Endothelial cell of umbilical vein (primary cell): ENCODE measurements at places on chromosomes 7 and 10.

GRCh38 chr10:86663046-86663345, 5.3 kb upstream of the LDB3 start:
- no peak for DNase-seq

DNA sequence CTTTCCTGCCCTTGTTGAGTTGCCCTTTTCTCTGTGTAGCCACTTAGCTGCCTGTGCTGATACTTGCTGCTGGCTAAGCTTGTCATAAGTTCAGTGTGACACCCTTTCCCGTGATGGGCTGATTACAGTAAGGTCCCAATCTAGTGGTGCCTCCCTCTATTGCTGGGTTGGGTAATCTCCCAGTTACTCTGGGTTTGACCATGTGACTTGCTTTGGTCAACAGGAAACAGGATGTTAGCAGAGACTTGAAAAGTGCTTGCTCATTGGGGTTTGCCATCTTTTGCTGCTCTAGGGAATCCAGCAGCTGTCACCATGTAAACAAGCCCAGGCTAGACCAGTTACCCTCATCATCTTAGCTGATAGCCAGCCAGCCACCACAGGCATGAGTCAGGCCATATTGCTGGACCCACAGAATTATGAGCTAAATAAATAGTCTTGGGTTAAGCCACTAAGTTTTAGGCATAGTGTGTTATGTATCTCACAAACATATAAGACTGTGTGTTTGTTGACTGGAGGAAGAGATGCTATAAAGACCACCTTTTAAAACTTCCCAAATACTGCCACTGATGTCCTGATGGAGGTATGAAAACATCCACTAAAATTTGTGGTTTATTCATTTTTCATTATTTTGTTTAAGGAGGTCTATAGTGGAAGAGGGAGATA, 4.0 kb upstream of the LEP start:
- peak; percentile 28 for DNase-seq

DNA sequence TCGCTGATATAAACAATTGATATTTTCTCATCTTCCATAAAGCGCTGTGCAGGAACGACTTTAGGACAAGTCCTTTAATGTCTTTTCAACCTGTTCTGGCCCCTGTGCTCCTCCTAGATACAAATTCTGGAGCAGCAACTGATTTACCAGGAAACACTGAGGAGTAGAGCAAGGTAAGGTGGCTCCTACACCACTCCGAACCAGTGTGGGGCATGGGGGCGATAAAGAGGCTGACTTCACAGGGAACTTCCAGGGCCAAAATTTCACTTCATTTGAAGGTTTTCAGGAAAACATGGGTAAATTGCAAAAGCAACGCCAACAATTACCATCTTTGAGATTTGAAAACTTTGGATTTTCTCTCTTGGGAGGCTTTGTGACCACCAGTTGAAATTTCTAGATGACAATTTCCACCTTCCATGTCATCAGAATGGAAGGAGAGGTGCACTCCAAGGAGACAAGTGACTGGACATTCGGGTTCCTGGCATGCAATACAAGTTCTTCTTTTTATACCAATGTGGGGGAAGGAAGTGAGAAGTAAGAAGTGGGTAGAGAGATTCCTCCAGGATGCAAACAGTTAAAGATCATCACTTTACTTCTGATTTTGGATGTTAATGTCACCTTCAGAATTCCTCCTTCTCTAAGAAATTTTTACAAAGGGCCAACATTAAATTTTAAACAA, 118.5 kb downstream of the FAM107B start:
- no peak for DNase-seq

DNA sequence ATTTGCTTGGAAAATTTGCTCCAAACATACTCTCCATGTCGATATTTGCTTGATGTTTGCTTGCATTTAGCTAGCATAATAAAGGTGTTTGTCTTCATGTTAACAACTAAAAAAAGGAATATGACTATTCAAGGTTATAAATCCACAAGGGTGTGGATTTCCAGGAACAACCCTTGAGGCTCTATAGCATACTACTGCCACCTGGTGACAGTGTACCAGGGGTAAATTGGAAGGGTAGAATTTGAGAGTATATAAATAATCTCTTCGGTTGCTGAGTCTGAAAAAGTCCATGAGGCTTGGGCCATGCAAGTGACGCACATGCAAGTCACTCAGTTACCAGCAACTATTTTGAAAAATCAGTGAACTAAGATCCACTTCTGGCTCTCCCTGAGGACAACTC, 68.4 kb downstream of the SLIT1 start:
- DNase-seq: peak; percentile 17

DNA sequence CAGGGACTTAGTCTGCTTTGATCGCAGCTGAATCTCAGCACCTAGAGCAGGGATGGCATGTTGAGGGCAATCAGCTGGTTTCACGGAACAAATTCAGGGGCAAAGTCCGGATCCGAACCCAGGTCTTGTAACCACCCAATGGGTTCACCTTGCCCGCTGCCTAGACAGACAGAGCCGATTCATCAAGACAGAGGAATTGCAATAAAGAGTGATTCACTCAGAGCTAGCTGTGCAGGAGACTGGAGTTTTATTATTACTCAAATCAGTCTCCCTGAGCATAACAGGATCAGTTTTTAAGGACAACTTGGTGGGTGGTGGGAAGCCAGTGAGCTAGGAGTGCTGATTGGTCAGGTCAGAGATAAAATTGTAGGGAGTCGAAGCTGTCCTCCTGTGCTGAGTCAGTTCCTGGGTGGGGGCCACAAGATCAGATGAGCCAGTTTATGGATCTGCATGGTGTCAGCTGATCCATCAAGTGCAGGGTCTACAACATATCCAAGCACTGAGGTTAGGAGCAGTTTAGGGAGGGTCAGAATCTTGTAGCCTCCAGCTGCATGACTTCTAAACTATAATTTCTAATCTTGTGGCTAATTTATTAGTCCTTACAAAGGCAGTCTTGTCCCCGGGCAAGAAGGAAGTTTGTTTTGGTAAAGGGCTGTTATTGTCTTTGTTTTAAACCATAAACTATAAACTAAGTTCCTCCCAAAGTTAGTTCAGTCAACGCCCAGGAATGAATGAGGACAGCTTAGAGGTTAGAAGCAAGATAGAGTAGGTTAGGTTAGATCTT, 43.5 kb upstream of the CHST3 start:
- DNase-seq: no peak

GRCh38 chr7:131525820-131526219, 30.6 kb downstream of the PODXL start:
- peak; percentile 83 for DNase-seq

DNA sequence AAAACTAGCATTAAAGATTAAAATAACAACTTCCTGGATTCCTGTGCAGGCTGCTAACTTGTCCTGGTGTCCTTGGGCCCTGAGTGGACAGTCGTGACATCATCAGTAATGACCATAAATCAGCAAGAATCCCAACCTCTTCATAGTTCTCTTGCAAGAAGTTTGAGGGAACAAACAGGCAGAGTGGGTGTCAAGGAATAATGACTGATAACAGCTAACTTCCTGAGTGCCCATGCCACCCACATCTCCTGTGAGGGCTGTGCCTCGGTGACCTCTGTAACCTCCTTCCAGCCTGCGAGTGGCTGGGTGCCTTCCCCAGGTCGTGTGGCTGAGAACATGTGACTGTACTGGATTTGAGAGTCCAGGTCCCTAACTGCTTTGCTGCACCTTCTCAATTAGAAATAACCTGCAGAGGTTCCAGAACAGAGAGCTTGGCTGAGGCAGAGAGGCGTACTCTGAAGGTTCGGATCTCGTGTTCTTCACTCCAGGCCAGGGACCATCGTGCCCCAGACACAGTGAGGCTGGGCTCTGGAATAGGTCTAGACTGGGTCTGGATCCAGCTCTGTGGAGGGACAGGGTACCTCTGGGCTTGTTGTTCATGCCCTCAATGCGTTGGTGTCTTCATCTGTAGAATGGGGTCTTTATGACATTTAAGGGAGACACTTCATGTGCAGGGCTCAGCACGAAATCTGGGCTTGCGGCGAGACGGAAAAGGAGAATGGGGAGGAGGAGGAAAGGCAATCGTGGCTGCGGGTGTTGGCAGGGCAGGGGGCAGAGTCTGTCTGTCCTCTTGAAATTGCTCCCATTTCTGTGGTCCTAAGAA, 313.1 kb upstream of the ZNF32 start:
- DNase-seq: no peak

DNA sequence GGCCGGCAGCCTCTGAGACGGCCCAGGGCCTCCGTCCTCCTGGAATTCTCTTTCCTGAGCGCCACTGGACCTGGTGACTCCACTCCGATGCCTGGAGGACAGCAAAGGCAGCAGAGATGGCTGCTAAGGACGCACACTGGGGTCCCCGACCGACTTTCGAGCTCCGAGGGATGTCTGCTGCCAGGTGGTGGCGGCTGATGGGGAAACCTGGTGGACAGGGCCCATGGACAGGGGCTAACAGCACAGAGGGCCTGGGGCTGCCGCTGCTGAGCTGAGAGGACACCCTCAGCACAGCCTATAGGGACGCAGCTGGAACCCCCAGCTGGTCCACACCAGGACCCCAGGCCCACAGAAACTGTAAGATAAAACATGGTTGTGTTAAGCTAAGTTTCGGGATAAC, 366.3 kb downstream of the DNAJB6 start:
- no peak for DNase-seq

DNA sequence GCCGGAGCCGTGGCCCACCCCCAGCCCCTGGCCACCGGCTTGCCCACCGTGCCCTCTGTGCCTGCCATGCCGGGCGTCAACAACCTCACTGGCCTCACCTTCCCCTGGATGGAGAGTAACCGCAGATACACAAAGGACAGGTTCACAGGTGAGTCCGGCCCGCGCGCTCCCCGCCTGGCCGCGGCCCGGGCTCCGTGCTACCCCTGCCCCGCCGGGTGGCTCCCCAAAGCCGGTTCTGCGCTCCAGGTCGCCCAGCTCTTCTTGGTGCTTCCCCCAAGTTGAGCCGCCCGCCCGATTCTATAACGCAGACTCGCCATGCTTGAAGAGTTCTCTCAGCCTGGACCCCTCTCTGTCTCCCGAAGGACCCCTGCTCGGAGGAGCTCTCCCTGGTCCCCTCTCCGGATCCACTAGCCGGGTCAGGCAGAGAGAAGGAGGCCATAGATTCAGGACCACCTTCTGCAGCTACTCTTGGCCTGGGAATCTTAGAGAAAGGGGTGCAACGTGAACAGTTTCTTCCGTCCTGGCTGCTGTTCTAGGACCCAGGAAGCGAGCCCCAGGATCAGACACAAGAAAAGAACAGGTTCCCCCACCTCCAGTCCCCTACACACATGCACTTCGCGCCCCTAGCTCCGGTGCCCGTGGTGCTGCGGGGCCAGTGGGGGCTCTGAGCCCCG, 999 bp downstream of the TLX1 start:
- DNase-seq: no peak

DNA sequence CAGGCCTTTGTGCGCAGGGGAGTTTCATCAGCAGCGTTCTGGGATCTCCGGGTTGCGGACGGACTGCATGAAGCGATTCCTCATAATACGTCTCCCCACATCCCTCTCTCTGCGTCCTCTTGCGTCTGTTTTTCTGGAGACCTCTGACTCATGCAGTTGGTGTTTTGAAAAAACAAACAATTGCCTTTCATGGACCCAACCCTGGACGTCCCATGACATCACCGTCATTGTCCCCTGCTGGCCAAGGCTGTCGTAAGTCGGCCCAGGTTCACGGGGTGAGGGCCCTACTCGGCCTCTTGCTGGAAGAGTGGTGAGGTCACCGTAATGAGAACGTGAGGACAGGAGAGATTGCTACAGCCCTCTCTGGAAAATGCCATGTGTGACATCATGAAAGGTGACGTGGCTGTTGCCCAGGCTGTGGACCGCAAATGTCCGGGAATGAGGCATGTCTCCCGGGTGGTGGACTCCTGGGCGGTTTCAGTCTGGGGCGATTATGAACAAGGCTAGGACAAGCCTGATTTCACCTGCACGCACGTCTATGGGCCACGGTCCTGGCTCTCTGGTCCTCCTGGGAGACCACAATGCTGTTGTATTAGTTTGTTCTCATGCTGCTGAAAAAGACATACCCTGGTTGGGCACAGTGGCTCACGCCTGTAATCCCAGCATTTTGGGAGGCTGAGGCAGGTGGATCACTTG, 9.8 kb upstream of the MAFK start:
- peak; percentile 85 for DNase-seq

DNA sequence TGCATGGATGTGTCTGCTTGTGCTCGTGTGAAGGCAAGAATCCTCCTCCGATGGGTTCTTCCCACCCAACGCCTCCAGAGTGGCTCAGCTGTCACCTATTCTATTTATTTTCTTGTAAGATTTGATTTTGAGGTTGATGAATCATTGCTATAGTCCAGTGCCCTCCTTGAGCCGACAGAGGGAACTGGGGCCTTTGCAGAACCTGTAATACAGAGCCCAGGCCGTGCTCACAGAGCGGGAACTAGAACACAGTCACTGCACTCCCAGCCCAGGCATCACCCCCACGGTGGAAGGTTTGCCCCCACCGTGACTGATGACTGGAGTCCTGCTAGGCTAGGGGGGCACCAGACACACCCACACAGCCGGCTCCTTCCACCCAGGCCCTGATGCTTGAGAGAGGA, 2.0 kb downstream of the RARRES2 start:
- DNase-seq: no peak

GRCh38 chr10:15391491-15391890, 20.4 kb upstream of the FAM171A1 start:
- no peak for DNase-seq

GRCh38 chr7:7104314-7104698, 78.0 kb upstream of the C1GALT1 start:
- DNase-seq: no peak

DNA sequence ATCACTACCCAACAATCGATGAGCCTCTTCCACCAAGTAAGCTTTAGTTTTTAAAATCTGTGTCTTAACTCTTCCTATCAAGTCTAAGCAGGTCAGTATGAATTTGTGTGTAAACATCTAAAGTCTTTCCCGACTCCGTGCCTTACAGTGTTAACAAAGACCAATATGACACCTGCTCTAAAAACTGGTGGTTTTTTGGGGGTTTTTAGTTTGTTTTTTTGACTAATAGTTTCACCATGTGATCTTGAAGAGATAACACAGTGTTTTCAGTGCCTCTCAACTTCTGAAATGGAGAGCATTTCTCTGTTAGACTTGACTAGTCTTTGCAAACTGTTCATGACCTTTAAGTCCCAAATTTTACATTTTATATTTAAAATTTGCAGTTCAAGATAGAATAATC, 132.0 kb upstream of the STK17A start:
- DNase-seq: no peak

- DNase-seq: no peak
These were observed 295.9 kb upstream of the ZNF32 start for GRCh38 chr10:43944381-43945093.

DNA sequence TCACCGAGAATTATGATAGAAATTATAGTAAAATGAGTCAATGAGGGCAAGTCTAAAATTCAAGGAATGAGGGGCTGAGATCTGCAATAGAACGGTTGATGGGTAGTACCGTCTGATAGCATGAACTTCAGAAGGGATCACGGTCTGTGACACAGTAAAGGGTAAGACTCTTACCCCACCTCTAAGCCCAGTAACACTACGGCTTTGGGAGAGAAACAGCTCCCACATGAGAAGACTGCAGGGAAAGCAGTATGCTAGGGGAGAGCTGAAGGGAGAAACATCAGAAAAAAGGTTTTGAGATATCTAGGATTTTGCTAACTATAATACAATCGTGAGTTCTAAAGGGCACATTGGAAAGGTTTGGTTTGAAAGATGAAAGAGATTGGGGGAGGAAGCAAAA, 12.8 kb upstream of the AKAP9 start:
- DNase-seq: no peak

GRCh38 chr10:5662708-5663579, 3.5 kb downstream of the ASB13 start:
- DNase-seq: no peak
